Adrenal gland (tissue), 19 donors: ENCODE measurements at places on chromosomes 5 and 9. TPM values are rescaled to one million over a fixed set of nuclear protein-coding genes. Genes with fewer than 3 reads are reported as not detected.

DNA sequence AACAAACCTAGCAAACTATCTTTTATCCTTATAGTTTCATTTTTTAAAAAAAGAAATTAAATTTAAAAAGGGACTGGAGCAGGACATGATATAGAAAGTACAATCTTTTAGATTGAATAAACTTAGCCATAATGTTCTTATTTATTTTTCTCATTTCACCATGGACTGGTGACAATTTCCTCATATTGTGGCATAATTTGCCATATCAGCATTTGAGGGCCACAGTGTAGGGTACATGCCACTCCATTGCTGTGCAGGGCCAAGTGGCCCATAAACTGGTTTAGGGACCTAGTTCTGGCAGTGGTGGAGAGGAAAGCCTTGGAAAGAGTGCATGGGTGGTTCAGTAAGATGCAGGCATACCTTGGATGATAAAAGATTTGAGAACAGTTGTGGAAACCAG lies 232.9 kb upstream of the ELL2 start:
- no peak overlapping the region for H3K27ac ChIP-seq
- H3K36me3 ChIP-seq = no peaks in the 10 kb centered on the region
- H3K4me3 ChIP-seq = no peak overlapping the region
- no peaks in the 10 kb centered on the region for H3K4me1 ChIP-seq
- no peaks in the 10 kb centered on the region for H3K27me3 ChIP-seq

DNA sequence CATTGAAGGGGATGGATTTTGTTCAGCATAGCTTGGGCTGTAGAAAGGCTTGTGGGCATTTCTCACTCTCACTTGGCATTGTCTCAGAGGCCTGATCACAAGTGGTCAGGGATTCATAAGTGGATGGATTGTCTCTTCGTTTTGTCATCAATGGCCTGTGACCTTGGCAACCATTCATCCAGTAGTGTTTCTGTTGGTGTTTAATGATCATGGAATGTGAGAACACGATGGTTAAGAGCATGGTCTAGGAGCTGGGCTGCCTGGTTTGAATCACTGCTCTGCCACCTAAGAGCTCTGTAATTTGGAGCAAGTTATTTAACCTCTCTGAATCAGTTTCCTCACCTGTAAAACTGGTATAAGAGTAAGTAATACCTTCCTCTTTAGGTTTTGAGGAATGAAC lies 430.1 kb upstream of the MEF2C start:
- H3K27me3 ChIP-seq = no peaks in the 10 kb centered on the region
- no peak overlapping the region for H3K27ac ChIP-seq
- DNase-seq = no peak
- no peaks in the 10 kb centered on the region for H3K4me1 ChIP-seq
- H3K4me3 ChIP-seq = no peak overlapping the region
- no peaks in the 10 kb centered on the region for H3K36me3 ChIP-seq

- no peaks in the 10 kb centered on the region for H3K36me3 ChIP-seq
- H3K4me3 ChIP-seq = peak overlapping the region; percentile 43
- no peaks in the 10 kb centered on the region for H3K27me3 ChIP-seq
- peak overlapping the region; percentile 91 for H3K27ac ChIP-seq
These were observed 338 bp downstream of the ABHD17B start for GRCh38 chr9:71910650-71911060.

GRCh38 chr5:136051486-136052220 lies 22.9 kb downstream of the TGFBI start:
- H3K4me3 ChIP-seq = no peak overlapping the region
- H3K27me3 ChIP-seq = no peaks in the 10 kb centered on the region
- H3K36me3 ChIP-seq = peaks cover 33% of the 10 kb centered on the region

DNA sequence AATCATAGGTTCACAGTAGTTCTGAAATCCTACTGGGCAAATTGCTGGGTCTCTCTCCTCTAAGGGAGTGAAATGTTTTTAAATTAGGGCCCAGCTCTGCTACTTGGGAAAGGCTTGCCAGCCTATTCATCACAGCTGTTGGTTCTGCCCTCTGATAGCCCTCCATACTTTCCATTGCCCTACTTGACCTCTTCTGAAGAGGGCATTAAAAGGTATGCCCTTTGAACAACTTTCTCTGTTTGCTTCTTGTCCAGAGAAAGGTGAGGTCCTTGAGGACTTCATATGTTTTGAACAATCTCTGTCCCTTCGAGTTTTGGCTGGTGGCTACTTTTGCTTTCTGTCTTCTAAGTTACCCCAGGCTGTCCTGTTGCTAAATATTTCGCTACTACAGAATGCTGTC lies 62.3 kb upstream of the JAK2 start:
- H3K27me3 ChIP-seq = no peaks in the 10 kb centered on the region
- H3K4me3 ChIP-seq = no peak overlapping the region
- DNase-seq = no peak
- H3K27ac ChIP-seq = no peak overlapping the region
- no peaks in the 10 kb centered on the region for H3K4me1 ChIP-seq
- no peaks in the 10 kb centered on the region for H3K36me3 ChIP-seq

IFNA13 gene
- not detected for total RNA-seq

DIRAS2 gene
- 1.9 TPM for total RNA-seq

- peaks cover 6% of the 10 kb centered on the region for H3K4me1 ChIP-seq
- no peak for DNase-seq
- H3K27me3 ChIP-seq = no peaks in the 10 kb centered on the region
- H3K36me3 ChIP-seq = no peaks in the 10 kb centered on the region
- no peak overlapping the region for H3K27ac ChIP-seq
These were observed 4.7 kb upstream of the SH3RF2 start for GRCh38 chr5:145931718-145932117.

DNA sequence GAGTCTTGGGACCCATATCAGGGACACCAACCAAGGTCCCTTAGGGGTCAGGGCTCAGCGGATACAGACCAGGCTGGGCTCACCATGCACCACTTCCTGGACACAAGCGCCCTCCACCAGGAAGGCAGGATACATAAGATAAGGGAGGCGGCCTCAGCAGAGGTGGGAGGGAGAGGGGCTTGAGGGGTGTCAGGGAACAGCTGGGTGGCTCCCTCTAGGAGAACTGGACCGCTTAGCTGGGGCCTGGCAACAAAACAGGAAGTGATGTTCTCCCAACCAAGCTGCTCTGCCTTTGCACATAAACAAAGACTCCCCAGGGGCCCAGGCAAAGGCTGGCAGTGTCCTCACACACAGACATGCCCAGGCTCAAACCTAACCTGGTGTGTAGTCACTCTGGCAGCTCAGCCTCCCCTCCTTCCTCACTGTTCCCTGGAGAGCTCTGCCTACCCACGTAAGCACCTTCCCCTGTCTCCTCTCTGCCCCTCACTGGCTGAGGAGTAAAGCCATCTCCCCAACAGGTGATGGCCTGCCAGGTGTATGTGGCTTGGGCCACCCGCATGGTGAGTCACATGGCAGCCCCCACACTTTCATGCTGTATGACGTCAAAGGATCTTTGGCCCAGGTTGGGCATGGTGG lies 5.8 kb upstream of the BICD2 start:
- peak overlapping the region; percentile 45 for H3K27ac ChIP-seq
- DNase-seq = no peak
- H3K27me3 ChIP-seq = no peaks in the 10 kb centered on the region
- peaks cover 15% of the 10 kb centered on the region for H3K4me1 ChIP-seq
- no peak overlapping the region for H3K4me3 ChIP-seq

DNA sequence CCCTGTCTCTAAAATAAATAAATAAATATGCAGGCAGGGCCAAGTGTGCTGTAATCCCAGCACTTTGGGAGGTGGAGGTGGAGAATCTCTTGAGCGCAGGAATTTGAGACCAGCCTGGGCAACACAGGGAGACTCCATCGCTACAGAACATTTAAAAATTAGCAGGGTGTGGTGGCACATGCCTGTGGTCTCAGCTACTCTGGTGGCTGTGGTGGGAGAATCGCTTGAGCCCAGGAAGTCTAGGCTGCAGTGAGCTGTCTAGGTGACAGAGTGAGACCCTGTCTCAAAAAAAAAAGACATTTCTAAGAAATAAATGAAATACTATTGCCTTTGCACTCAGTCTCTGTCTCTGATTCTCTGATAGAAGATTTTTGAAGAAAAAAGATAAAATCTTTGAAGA lies 1.2 kb upstream of the PCDHGA10 start:
- DNase-seq = no peak

- peaks cover 16% of the 10 kb centered on the region for H3K4me1 ChIP-seq
- H3K36me3 ChIP-seq = peaks cover 33% of the 10 kb centered on the region
- no peak overlapping the region for H3K4me3 ChIP-seq
- H3K27me3 ChIP-seq = no peaks in the 10 kb centered on the region
- DNase-seq = peak; percentile 59
These were observed 3.2 kb downstream of the RBM18 start for GRCh38 chr9:122261469-122261881.

DNA sequence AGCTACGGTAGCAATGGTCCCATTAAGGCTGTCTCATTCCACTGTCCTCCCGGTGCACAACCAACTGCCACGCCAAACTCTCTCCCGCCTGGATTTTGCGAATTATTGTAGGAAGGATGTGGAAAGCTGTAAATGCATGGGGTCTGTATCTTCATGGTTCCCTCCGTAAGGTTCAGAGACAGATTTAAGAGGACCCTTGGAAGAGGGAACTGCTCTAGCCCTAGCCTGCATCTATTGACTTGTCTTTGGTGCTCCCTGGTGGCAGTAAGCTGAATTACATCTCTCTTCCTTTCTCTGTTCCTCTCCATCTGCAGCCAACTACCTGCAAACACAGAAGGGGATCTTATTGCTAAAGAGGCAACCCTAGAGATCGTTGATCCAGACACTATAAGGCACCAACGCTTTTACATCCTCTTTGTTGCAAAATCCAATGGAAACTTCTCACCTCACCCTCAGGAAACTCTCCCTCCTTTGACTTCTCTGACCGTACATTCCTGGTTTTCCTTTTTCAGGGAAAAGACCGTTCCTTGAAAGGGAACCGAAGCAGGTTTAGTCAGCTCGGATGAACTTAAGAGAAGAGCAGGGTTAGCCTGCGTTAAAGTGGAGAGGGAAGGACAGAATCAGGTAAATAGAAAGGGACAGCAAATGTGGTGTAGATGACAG lies 11.9 kb downstream of the CAPSL start:
- H3K27ac ChIP-seq = no peak overlapping the region
- H3K27me3 ChIP-seq = no peaks in the 10 kb centered on the region
- DNase-seq = peak; percentile 26
- no peaks in the 10 kb centered on the region for H3K36me3 ChIP-seq
